ENCODE measurements at places on chromosomes 4 and X. TPM values are rescaled to one million over a fixed set of nuclear protein-coding genes. Genes with fewer than 3 reads are reported as not detected.

Gene HTR2C
- polyA plus RNA-seq: 2.1 TPM

GRCh38 chrX:22097012-22097694 is 65.0 kb downstream of the PHEX start:
- DNase-seq: no peak

GRCh38 chr4:2695346-2696060 is 60.6 kb downstream of the TNIP2 start:
- DNase-seq: no peak

- no peak for DNase-seq
Measured at GRCh38 chr4:52799813-52800212, 48.6 kb upstream of the ERVMER34-1 start.

- no peak for DNase-seq
Measured at GRCh38 chr4:10198365-10198764, 81.8 kb upstream of the WDR1 start.

- no peak for DNase-seq
Measured at GRCh38 chr4:169215656-169216055, 55.1 kb downstream of the SH3RF1 start.

DNA sequence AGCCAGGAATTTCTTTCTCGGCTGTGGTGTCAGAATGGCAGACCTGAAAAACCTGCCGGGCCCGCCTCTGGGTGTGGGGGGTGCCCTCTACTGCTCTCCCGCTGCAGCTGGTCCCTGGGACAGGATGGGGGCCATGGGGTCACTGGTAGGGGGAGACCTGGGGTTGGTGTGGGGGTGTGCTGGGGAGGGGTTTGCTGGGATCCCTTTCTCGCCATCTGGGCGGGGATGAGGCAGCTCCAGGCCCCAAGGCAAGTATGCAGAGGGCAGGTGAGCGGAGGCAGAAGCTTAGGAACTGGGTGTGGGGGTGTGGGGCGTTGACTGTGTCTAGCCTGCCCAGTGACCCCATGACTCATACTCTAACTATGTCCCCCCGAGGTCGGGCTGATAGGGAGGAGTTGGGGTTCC is 884 bp downstream of the CCDC120 start:
- no peak for DNase-seq

All from left kidney (tissue), 8 donors.